ENCODE measurements at places on chromosomes 16 and 17.
A peak's percentile ranks its signal among the peaks of the same experiment; 100 is the strongest.

- no peak for DNase-seq
Observed at GRCh38 chr16:13838401-13839190, 81.4 kb upstream of the ERCC4 start.

- DNase-seq, result peak; percentile 63
Observed at GRCh38 chr16:88782454-88783390, 2.3 kb downstream of the PIEZO1 start.

- no peak for DNase-seq
Observed at GRCh38 chr16:68227850-68228553, 7.9 kb downstream of the ESRP2 start.

DNA sequence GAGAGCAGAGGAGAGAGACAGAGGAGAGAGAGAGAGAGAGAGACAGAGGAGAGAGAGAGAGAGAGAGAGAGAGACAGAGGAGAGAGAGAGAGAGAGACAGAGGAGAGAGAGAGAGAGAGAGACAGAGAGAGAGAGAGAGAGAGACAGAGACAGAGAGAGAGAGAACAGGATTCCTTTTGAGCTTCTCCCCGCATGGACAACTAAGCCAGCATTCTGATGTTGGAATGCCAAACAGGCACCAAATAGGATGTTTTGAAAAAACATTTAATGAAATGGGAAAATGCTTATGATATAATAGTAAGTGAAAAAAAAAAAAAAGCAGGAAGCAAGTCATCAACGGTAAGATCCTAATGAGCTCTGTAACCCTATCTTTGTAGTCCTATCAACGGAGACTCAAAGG lies 60.7 kb downstream of the ARSG start:
- DNase-seq, result no peak

DNA sequence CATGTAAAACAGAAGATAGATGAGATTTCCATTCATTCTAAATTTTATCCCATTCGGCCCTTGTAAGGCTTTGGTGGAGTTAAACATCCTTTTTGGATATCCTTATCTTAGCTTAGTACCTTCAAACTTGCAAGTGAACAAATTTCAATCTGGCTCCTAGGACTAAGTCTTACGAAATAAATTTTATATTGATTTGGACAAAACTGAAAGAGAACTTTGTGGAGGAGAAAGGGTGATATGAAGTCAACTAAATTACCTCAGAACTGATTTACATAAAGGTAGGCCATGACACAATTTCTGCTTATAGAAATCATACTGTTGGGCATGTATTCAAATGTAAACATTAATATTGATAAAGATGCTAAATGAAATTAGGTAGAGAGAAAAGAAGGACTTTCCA lies 175.3 kb upstream of the C17orf78 start:
- DNase-seq, result no peak

DNA sequence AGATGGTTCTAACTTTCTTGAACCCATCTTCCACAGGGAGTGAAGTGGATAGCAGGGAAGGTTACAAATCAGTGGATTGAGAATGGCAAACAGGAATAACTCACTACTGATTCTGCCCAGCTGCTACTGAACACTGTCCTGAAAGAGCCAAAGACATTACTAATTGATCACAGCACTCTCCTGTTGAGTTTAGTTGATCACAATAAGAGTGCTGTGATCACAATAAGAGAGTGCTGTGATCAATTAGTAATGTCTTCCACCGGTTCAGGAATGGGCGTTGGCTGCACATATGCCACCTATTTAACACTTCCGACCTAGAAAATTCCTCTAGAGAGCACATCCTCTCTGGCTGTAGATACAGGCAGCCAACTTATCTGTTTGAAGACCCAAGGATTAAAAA lies 11.4 kb downstream of the CFAP97D1 start:
- no peak for DNase-seq

- no peak for DNase-seq
Observed at GRCh38 chr16:85682516-85682915, 6.2 kb downstream of the GINS2 start.

- no peak for DNase-seq
Observed at GRCh38 chr16:19595043-19595767, 39.7 kb downstream of the VPS35L start.

DNA sequence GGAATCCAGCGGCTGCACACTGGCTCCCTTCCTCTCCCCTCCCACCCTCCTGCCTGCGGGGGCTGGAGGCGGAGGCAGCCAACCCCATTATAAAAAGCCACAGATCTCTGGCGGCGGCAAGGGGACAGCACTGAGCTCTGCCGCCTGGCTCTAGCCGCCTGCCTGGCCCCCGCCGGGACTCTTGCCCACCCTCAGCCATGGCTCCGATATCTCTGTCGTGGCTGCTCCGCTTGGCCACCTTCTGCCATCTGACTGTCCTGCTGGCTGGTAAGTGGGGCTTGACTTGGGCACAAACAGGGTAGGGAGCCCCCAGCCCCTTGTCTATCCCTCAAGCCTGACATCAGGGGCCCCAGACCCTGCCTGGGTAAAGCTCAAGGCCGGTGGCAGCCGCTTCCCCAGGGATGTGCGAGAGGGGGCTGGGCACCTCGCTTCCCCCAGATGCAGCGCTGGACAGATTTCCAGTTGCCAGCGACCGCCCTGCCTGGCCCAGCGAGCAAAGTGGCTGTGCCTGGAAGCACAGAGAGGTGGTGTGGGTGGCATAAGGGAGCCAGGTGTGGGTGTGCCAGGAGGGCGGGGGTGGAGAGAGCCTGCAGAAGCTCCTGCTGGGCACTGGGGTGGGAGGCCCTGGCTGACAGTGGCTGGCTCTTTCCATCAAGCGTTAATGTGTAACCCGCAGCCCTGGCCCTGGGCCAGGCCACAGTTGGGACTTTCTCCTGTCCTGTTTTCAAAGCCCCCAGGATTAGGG lies at the start of gene CX3CL1:
TSS of gene CX3CL1 (plus strand) at position 119 of the 745 bp plus-strand sequence. CDS start at position 198, 79 bp downstream.
- DNase-seq, result no peak

GRCh38 chr16:27822996-27823395 lies 240.5 kb downstream of the GSG1L start:
- DNase-seq, result no peak

DNA sequence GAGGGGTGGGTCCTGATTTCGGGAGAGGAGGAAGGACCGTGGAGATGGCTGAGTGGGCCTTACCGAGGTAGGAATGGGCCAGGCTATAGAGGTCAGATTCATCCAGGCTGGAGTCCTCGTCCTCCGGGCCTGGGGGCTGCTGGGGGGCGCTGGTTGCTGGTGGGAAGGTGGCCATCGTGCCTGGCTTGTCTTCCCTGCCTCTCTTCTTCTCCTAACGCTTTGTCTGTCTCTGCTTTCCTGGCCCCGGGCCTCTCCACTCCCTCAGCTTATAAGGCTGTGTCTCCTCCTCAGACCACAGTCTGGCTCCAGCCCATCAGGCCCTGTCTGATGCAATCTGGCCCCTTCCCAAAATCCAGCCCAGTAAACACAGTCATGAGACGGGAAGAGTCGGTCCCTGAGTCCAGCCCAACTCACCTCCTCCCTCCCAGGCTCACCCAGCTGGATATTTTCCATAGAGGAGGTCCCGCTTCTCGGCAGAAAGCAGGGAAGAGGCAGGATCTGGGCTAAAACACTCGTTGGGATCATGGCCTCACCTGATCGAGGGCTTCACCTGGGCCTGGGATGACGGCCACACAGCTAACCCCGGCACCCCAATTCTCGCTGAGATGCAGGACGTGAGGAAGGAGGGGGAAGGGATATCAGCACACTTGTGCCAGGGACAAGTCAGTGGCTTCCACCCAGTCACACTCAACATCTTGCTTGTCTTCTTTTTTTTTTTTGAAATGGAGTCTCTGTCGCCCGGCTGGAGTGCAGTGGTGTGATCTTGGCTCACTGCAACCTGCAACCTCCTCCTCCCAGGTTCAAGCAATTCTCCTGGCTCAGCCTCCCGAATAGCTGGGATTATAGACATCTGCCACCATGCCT lies at the start of gene NUPR1:
TSS of gene NUPR1 (minus strand) at position 242 of the 864 bp plus-strand sequence. CDS start at position 175, 67 bp downstream.
- DNase-seq, result peak; percentile 82

GRCh38 chr16:54389836-54390494 lies 103.4 kb upstream of the IRX3 start:
- DNase-seq, result no peak

DNA sequence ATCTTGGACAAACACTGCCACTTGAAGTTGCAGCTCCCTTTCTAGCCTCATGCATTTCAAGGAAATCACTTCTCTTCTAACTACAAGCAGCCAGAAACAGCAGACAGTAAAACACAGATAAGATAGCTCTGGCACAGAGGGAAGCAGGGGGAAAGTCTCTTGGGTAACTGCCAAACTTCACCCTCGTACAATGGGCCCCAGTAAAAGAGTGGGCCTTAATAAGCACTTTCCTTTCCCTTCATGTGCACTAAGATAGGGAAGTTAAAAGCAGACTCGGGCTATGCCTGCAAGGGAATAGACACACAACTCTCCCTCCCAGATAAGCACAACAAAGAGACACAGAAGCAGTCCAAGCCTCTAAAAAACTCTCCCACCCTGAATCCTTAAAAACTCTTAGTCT lies 4.2 kb upstream of the KRTAP4-5 start:
- no peak for DNase-seq

DNA sequence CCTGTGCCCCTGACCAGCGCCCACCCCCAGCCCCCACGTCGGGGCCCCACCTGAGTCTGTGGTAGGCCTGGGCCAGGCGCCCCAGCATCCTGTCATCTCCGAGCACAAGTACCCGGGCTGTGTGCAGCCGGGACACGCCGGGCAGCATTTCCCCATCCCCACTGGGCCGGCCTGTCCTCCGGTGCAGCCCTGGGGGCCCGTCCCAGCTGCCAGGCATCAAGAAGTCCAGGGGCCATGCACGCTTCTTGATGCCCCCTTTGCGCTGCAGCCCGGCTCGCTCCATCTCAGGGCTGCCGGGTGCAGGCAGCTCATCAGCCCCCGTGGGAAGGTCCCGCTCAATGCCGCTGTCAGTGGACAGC lies 29.3 kb upstream of the MFSD6L start:
- no peak for DNase-seq

DNA sequence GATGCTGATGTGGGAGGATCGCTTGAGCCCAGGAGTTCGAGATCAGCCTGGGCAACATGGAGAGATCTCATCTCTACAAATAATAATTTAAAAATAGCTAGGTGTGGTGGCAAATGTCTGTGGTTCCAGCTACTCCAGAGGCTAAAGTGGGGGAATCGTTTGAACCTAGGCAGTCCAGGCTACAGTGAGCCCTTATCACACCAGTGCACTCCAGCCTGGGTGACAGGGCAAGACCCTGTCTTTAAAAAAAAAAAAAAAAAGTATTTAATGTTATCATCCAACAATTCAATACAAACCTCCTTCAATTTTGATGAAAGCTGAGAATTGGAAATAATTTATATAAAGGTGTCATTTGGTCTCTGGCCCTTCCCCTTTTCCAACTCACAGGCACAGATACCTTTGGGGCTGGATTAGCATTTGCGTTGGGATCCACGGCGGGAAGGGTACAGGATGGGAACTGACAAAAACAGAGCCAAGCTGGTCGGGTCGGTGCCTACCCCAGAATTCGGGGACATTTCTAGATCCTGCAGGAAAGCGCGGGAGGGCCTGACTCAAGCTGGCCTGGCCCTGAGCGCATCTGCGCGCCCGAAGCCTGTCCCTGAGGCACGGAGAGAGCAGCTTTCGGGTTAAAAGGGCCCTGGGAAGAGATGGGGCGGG lies 860 bp upstream of the DCAF7 start:
- no peak for DNase-seq

GRCh38 chr17:35183332-35183731 lies 10.9 kb downstream of the SLC35G3 start:
- no peak for DNase-seq

- peak; percentile 46 for DNase-seq
Observed at GRCh38 chr16:15653227-15653626, 3.2 kb downstream of the NDE1 start.

DNA sequence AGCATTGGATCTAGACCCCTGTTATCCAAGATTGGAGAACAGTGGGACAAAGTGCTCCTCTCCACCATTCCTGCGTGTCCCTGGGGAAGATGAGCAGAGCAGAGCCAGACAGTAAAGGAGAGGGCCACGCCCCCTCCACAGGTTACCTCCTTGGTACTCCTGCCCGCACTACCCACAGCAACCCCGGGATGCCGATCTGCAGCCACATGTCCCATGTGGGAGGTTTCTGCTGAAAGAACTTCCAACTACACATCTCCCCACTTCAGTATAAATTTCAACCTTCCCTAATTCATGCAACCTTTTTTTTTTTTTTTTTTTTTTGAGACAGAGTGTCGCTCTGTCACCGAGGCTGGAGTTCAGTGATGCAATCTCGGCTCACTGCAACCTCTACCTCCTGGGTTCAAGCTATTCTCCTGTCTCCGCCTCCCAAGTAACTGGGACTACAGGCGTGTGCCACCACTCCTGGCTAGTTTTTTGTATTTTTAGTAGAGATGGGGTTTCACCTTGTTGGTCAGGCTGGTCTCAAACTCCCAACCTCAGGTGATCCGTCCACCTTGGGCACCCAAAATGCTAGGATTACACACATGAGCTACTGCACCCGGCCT lies 2.3 kb downstream of the RAB37 start:
- no peak for DNase-seq

DNA sequence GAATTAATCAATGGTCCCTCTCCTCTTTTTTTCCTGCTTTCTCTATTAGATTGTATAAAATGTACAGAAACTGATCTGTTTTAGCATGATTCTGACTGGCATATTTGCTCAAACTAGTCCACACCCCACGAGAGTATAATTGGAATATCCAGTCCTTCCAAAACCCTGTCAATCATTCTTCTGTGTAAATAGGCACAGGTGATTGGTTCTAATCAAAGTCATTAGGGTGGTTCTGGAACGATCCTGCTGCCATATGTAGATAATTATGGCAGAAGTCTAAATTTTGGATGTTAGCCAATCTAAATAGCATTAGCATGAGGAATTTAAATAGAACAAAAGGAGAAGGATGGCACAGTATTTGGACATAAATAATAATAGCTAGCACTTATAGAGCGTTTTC lies 165.7 kb downstream of the SHISA6 start:
- no peak for DNase-seq

- no peak for DNase-seq
Observed at GRCh38 chr16:88512728-88513696, 57.2 kb upstream of the ZC3H18 start.

DNA sequence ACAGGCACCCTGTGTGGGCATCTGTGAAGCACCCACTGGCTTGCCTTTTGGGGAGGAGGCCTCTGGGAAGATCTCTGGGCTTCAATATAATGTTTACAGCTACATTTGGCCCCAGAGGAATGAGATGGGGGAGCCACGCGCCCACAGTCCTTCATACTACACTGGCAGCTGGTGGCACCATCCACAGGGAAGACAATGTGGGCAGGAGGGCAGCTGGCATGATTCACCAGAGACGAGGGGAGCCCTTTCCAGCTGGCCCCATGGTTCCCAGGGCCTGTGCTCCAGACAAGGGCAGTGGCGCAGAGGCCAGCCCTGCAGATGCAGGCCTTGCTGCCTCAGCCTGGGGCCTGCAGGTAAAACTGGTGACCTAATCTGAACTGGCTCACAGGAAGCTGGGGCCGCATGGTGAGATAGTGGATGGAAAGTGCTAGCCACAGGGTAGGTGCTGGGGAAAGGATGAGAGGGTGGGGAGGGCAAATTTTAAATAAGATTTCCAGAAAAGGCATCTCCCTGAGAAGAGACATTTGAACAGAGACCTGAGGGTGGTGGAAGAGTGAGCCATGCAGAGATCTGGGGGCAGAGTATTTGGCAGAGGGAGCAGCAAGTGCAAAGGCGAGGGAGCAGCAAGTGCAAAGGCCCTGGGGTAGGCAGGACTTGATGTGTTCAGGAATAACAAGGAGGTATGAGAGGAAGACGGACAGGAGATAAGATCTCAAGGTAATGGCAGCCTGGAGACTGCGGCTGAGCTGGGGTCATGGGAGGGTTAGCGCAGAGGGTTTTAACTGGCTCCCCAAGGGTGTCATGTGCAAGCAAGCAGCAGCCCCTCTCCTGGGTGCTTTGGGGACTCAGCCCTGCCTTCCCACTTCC lies 12.1 kb upstream of the KCNJ12 start:
- DNase-seq, result no peak
